ENCODE measurements at places on chromosomes 16 and 17.

DNA sequence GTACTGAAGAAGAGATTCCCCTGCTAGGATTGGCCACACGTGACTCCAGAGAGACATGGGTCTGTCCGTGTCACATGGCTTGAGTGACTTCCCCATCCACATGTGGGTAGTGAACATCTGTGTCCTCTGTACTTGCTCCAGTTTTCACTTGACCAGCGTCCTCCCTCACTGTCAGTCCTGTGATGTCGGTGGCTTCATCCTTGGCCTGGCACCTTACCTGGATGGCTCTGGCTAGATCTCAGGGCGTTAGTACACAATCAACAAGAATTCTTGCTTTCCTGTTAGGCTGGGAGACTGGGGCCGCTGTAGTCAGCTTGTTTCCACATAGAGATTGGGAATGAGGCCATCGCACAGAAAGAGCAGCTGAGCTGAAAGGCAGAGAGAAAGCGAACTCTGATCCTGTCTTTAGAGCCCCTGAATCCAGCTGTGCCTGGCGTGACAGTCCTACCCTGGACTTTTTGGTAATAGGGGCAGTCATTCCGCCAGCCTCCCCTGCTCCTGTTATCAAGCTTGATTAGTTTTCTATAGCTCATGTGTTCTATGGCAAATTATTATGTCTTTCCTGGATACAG is 227.3 kb downstream of the SNX29 start:
- no peak for DNase-seq

DNA sequence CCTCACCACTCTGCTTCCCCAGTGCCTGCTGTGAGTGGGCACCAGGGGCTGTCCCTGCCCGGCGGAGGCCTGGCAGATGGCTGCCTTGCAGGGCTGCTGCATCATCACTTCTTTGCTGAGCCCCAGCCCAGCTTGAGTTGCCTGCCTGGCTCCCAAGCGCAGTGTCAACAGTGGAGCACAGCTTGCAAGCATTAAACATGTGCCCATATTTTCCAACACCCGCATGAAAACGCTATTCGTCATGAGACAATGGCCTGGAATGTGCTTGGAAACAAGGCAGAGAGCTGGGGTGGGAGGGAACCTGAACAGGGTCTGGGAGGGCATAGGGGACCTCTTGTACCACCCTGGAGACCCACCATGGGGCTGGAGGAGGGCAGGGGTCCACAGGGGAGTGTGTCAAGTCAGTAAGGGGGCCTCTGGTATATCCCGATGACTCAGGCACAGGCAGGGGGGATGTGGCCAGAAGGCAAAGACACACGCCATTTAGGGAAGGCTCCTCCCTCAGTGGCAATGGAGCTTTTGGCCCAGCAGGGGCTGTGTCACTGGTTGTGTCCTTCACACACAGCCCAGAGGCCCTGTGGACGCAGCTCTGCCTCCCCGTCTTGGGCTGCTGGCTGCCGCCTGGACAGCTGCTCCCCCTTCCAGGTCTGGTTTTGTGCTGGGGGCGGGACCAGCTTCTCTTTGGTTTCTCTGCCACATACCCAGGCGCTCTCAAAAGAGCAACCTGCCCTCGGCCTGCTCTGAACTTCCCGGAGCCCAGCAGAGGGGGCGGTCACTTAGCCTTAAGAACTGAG is 17.4 kb upstream of the MTSS2 start:
- DNase-seq = no peak

- DNase-seq = no peak
These were observed 80.1 kb downstream of the SOCS1 start for GRCh38 chr16:11175787-11176341.

DNA sequence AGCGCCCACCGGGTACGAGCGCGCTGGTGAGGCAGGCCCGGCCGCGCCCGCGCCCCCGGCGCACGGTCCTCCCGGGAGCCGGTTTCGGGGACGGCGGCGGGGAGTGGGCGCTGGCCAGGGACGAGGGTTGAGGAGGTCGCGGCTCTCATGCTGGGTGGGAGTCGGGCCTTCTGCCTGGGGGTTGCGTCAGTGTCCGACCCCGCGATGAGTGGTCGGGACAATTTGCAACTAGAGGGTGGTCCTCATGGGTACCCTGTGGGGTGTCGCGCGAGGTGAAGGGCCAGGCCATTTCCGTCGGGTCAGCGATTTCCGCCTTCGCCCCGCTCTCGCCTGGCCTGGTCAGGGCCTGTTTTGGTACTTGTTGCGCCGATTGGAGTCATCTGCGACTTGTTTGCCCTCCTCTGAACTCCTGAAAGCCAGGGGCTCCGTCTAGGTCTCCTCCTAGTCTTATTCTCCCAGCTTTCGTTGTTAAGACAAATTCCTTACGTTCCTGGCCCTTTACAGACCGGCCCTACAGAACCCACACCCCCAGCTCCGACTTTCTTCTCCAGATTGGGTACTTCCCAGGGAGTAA is 14.9 kb downstream of the NAA60 start:
- peak; percentile 29 for DNase-seq

DNA sequence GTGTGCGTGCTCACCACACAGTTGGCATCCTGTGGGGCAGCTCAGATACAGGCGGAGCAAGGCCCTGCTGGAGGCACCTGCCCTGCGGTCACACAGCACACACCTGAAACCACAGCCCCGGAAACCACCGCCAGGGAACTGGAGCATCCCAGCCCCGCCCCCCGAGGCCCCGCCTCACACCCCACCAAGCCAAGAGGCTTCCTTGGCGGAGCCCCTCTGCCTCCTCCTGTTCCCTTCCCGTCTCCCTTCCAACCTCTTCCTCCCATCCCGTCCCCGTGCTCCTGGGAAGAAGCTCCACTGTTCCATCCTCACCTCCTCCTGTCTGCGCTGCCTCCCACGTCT is 205.5 kb downstream of the NTN1 start:
- no peak for DNase-seq

DNA sequence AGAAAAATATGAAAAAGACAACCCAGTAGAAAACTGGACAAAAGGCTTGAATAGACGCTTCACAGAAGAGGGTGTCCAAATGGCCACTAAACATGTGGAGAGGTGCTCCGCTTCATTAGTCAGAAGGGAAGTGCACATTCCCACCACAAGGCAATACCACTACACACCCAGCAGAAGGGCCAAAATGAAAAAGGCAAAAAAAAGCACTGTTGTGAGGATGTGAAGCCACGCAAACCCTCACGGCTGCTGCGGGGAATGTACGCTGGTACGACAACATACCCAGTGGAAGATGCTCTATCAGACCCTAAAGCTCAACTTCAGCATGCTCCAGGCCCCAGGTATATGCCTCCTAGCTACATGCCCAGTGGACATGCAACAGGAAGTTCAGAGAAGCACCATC is 17.0 kb downstream of the PIK3R5 start:
- DNase-seq = no peak

GRCh38 chr17:50947782-50948543 is 81.8 kb upstream of the TOB1 start:
- DNase-seq = no peak

GRCh38 chr16:59988591-59988990 is 1254.5 kb upstream of the GOT2 start:
- no peak for DNase-seq

- no peak for DNase-seq
These were observed 5.1 kb downstream of the GGA2 start for GRCh38 chr16:23505180-23505665.

DNA sequence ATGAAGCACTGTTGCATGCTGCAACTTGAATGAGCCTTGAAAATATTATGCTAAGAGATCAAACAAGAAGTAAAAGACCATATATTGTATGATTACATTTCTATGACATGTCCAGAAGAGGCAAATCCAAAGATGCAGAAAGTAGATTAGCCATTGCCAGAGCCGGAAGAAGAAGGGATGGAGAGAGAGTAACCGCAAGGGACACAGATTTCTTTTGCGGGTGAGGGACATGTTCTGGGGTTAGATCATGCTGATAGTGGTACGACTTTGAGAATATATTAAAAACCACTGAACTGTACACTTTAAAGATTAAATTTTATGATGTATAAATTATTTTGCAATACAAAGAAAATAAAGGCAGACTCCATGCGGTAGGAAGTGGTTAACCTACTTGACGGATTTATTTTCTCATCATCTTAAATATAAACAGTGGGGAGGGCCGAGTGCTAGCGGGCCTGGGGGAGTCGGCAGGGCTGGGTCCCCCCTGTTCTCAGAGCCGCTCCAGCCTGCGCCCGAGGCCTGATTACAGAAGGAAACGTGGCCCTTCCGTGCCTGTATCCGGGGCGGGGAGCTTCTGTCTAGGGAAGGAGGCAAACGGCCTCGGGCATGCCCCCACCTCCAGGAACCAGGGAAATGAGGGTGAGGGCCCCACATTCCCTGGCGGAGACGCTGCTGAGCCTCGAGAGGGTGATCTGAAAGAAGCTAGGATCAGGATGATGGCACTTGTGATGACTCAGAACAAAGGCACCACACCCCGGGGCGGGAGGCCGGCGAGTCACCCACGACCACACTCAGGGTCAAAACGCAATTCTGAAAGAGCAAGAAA is 48.0 kb downstream of the SHCBP1 start:
- DNase-seq = no peak

GRCh38 chr16:24130494-24131085 is 125.5 kb upstream of the CACNG3 start:
- DNase-seq = no peak

GRCh38 chr16:84794626-84795025 is 25.2 kb upstream of the CRISPLD2 start:
- DNase-seq = no peak

GRCh38 chr17:59353106-59353854 is 21.8 kb downstream of the YPEL2 start:
- no peak for DNase-seq

All from OCI-LY7 (cell line).